Fibroblast of skin of left biceps (primary cell): ENCODE measurements at places on chromosomes 11 and 22.

GRCh38 chr22:28441720-28442263, 237.8 kb downstream of the TTC28 start:
- no peak for DNase-seq

GRCh38 chr11:122604621-122605020, 50.9 kb upstream of the UBASH3B start:
- DNase-seq = no peak

DNA sequence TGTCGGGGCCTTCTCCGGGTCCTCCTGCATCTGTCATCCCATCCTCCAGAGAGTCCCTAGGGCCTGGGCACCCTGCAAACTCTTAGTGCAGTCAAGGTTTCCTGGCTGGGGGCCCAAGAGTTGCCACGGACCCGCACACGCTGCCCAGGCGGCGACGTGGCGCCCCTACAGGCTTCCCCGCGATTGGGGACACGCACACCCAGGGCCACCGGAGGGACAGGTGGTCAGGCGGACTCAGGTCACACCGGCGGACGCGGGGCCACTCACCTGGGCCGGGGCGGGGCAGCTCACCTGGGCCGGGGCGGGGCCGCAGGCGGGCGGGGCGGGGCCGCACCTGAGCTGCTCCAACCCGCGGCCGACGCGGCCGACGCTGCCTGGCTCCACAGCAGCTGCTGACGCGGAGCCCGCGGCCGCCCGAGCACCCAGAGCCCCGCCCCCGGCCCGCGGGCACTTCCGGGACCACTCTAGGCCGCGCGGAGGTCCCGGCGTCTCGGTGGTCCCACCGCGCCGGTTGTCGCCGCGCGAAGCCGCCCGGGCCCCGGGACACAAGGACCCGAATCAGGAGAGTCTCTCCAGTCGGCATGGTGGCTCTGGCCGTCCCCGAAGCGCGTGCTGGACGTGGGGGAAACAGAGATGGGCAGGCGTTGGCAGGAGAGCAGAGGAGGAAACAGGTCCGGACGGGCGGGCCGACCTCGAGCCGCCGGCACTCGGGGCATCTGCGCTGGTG, at the start of gene ZNF70:
Gene ZNF70, minus strand, starts transcription at position 399 of the 727 bp plus-strand sequence. CDS start 5,972 bp downstream, outside the sequence.
- DNase-seq = peak; percentile 49

DNA sequence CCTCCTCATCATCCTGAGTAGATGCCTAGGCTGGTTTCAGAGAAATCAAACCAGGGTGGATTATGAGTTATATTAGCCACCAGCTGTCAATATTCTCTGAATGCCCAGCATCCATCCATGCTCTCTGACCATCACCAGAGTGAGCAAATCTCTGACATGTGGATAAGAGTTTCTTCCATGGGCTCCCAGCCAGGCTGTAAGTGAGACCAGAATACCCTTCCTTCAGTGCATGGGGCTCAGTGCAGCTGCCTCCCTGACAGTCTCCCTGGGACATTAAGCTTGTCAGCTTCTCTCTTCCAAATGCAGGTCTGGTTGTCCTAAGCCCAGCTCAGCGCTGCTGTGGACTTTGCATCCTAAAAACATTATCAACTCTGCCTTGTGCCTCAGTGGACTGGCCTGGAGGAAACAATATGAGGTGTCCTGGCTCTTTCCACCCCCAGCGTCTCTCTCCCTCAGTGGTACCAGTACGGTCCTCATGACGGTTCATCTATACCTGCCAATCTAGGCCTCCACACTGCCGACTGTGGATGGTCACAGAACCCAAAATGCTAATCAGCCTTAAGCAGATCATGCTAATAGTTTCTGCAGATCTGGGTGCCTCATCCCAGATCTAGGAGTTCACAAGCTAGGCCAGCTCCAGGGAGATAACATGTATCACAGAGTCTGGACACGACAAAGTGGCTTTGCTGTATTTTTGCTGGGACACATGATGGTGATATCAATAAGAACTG, 41.6 kb upstream of the PRAME start:
- DNase-seq = no peak

GRCh38 chr22:42297778-42298177, 27.3 kb upstream of the TCF20 start:
- DNase-seq = no peak

DNA sequence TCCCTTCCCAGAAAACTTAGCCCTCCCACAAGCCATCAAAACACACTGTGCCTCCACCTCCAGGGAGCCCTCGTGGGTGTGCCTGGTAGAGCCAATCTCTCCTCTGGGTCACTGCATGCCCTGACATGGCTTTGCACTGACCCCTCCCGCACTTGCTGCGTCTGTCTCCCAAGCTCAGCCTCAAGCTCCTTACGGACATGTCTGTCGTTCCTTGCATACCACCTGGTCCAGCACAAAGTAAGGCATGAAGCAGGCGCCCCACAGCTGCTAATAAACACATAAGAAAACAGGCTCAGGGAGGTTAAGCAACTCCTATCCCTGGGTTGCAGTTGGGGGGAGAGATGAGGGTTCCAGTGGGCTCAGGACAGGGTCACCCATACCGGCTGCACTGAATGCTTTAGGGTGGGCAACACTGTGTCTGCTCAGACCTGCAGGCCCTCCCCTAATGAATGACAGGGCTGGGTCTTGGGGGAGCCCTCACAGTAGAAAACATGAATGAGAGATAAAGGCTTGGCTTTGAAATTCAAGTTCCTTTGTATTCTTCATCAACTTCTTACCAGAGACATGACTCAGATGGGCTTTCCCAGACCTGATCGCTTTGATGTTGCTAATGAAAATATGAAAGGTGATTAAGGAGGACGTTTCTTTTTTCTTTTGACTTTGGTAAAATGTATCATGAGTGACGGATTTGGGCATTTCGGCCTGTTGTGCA, 38.0 kb downstream of the PHF21B start:
- DNase-seq = no peak

- no peak for DNase-seq
Measured at GRCh38 chr22:19295733-19296132, 4.2 kb upstream of the CLTCL1 start.

- no peak for DNase-seq
Measured at GRCh38 chr11:130778705-130779104, 137.6 kb downstream of the SNX19 start.

GRCh38 chr11:14861680-14862079, 30.4 kb downstream of the CYP2R1 start:
- DNase-seq = no peak

- DNase-seq = no peak
Measured at GRCh38 chr11:77188633-77189491, 60.8 kb downstream of the MYO7A start.

DNA sequence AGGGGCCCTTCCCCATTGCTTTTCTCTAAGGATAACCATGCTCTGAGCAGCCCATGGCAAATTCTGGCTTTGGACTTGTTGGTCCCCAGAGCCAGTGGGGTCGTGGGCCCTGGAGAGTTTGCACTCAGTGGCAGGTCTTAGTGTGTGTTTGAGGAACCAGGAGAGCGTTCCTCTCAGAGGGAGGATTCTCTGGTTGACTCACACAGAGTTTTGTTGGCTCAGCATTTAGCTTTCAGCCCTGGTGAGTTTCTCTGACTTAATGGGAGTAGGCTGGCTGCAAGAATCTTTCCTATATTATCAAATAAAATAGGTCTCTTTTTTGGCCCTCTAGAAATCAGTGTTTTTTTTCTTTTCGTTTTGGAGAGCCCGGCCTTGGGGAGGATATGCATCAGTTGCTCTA, 20.9 kb downstream of the ST14 start:
- DNase-seq = no peak

GRCh38 chr22:46042786-46043185, 65.8 kb upstream of the WNT7B start:
- no peak for DNase-seq

GRCh38 chr11:22674470-22675439, 8.3 kb downstream of the GAS2 start:
- no peak for DNase-seq

DNA sequence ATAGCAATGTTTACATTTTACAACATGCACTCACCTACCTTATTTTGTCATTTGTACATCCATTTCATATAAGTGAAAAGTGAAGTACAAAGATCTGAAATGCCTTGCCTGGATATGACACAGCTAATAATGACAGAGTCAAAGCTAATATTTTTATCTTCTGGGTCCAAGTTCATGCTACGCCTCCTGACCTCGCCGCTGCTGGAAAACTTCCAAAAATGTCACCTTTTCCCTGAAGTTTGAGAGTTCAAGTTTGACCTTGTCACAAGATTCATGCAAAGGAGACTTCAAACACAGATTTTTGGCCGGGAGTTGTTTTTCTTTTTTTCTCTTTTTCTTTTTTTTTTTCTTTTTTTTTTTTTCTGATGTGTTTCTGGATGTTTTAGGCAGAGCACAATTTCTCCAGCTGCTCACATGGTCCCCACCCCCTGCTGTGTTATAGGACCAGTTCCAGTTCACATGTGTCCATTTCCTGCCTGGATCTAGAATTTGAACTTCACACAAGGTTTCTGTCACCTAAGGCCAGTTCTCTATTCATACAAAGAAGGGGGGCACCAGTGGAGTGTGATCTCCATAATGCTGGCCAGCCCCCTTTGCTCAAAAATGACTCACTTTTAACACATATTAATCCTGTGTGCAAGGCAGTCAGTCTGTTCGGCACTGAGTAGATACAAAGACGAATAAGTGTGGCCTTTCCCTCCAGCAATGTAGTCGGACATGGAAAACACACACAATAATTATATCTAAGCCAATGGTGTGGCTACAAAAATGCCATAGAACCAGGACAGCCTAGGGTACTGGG, 546.8 kb downstream of the BUD13 start:
- no peak for DNase-seq

DNA sequence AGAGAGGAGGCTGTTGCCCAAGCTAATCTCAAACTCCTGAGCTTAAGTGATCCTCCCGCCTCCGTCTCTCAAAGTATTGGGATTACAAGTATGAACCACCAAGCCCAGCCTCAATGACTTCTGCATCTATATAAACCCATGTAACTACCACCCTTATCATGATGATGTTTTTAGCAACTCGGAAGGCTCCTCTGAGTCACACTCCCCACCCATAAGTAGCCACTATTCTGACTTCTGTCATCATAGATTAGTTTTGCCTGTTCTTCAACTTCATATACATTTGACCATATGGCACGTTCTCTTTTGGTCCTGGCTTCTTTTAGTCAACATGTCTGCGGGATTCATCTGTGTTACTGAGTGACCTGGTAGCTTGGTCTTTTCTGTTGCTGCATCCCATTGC, 6.4 kb upstream of the FOSL1 start:
- DNase-seq = no peak

- no peak for DNase-seq
Measured at GRCh38 chr22:49021131-49021925, 806.3 kb downstream of the BRD1 start.
